Aorta (tissue), 5 donors: ENCODE measurements at places on chromosomes 5 and 9. TPM values are rescaled to one million over a fixed set of nuclear protein-coding genes. Genes with fewer than 3 reads are reported as not detected.

DNA sequence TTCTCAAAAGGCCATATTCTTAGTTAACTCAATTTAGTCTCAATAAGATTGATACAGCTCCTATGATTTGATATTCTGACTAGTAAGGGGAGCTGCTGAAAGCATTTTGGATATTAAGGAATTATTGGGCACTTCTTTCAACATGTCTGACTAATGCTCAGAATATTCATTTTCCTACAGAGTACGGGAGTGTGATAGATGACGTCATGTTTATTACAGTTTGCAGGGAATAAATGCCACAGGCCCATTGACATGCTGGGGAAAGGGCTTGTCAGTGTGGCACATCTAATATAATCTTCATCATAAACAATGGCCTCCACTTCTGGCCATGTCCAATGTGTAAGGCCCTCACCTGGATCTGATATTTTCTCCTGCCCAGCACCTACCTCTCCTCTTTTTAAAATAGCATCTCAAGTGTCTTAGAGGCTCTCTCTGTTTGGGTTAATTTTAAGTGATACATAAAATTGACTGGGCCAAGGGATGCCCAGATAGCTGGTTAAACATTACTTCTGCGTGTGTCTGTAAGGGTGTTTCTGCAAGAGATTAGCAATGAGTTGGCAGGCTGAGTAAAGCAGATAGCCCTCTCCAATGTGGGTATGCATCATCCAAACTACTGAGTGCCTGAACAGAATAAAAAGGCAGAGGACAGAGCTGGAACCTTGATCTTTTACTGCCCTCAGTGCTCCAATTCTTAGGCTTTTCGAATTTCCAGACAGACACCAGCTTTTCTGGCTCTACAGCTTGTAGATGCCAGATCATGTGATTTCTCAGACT is 99.3 kb downstream of the SLC24A2 start:
- H3K36me3 ChIP-seq: no peaks in the 10 kb centered on the region
- no peaks in the 10 kb centered on the region for H3K4me1 ChIP-seq
- no peak for DNase-seq
- no peaks in the 10 kb centered on the region for H3K27me3 ChIP-seq
- H3K4me3 ChIP-seq: no peak overlapping the region
- no peak overlapping the region for H3K27ac ChIP-seq

DNA sequence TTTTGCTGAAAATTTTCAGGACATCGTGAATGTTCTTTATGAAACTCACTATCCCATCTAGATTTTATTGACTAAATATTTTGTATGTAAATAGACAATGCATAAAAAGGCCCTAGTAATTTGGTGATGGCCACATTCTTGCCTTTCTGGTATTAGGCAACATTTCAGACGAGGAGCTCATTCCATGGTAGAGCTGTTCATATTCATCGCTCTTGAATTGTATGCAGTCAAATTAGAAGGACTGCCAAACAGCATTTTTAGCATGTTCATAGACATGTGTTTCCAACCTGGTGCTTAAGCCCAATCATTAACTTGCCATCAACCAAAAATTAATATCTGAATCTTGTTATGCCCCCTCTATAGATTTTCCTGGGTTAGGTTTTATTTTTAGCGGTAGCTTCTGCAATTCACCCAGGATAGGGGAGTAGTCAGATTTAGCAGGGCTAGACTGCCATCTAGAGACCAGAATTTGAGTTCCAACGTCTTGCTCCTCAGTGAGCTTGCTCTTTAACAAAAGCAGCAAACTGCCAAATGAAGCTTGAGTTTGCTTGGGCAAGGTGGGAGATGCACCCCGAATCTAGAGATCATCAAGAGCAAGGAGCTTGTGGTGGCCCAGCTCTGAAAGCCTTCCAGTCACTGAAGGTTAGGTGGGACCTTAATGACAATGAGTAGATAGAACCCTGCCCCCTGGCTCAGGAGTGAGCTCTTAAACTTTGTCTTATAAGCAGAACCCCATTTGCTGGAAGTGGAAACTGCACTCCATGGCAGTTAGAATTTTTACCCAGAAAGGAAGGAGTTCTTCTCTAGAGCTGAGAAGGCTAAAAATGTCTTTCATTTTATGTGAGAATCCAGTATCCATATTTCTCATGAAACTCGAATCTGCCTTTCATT is 456.2 kb downstream of the RASEF start:
- no peak overlapping the region for H3K27ac ChIP-seq
- H3K36me3 ChIP-seq: no peaks in the 10 kb centered on the region
- H3K4me1 ChIP-seq: no peaks in the 10 kb centered on the region
- H3K4me3 ChIP-seq: no peak overlapping the region

- no peaks in the 10 kb centered on the region for H3K36me3 ChIP-seq
- H3K4me1 ChIP-seq: peaks cover 4% of the 10 kb centered on the region
- DNase-seq: no peak
- no peak overlapping the region for H3K4me3 ChIP-seq
- no peaks in the 10 kb centered on the region for H3K27me3 ChIP-seq
These were observed 6.5 kb downstream of the AMACR start for GRCh38 chr5:34001241-34001841.

- H3K36me3 ChIP-seq: no peaks in the 10 kb centered on the region
- H3K4me1 ChIP-seq: no peaks in the 10 kb centered on the region
- H3K27ac ChIP-seq: no peak overlapping the region
- DNase-seq: no peak
- no peak overlapping the region for H3K4me3 ChIP-seq
These were observed 22.6 kb upstream of the EMB start for GRCh38 chr5:50463726-50464125.

DNA sequence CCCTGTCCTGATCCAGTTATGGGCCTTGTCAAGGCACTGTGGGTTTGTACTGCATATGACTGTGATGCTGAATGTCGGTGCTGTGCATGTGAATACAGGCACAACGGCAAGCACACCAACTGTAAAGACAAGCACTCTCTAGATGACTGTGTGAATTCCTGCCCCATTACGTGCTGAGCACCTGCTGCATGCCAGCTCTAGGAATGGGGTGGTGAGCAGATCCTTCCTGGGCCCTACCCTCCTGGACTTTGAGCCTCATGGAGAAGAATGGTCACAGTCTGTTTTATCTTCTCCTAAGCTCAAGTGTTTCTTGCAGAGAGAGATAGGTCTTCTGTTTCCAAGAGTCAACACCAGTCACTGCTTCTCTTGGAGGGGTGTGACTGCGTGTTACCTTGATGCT is 56.0 kb upstream of the RARS1 start:
- DNase-seq: no peak
- no peaks in the 10 kb centered on the region for H3K36me3 ChIP-seq
- no peak overlapping the region for H3K27ac ChIP-seq
- no peaks in the 10 kb centered on the region for H3K4me1 ChIP-seq

GRCh38 chr9:108184009-108184408 is 671.8 kb downstream of the ACTL7B start:
- no peak overlapping the region for H3K27ac ChIP-seq
- no peak for DNase-seq
- no peaks in the 10 kb centered on the region for H3K27me3 ChIP-seq
- H3K36me3 ChIP-seq: no peaks in the 10 kb centered on the region

- no peak overlapping the region for H3K4me3 ChIP-seq
- H3K4me1 ChIP-seq: no peaks in the 10 kb centered on the region
- no peak overlapping the region for H3K27ac ChIP-seq
- no peaks in the 10 kb centered on the region for H3K36me3 ChIP-seq
- DNase-seq: no peak
These were observed 305.2 kb downstream of the EFNA5 start for GRCh38 chr5:107365320-107366109.

DNA sequence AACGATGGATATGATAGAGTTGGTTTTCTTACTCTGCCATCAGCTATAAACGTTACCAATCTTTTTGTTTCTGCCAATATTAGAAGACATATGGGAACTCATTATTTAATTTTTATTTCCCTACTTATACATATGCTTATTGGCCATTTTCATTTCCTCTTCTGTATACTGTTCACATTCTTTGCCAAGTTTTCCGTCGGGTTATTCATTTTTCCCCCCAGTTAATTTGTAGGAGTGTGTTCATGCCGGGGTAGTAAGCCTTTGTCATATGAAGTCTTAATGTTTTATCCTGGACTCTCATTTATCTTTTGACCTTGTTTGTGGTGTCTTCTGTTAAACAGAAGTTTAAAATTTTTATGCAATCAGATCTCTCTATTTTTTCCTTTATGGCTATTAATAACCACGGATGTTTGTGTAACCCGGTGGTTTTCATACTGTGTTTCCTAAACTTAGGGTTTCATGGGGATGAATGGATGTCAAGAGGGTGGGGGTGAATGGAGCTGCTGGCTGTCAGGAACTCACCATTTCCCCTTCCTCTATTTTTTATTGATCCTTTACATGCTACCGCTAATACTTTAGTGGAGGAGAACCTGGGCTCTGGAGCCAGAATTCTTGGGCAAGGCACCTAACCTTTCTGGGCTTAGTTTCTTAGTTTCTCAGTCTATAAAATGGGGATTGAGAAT is 42.5 kb upstream of the PPARGC1B start:
- H3K27ac ChIP-seq: no peak overlapping the region
- H3K4me3 ChIP-seq: no peak overlapping the region
- no peaks in the 10 kb centered on the region for H3K4me1 ChIP-seq
- no peaks in the 10 kb centered on the region for H3K36me3 ChIP-seq
- no peaks in the 10 kb centered on the region for H3K27me3 ChIP-seq

DNA sequence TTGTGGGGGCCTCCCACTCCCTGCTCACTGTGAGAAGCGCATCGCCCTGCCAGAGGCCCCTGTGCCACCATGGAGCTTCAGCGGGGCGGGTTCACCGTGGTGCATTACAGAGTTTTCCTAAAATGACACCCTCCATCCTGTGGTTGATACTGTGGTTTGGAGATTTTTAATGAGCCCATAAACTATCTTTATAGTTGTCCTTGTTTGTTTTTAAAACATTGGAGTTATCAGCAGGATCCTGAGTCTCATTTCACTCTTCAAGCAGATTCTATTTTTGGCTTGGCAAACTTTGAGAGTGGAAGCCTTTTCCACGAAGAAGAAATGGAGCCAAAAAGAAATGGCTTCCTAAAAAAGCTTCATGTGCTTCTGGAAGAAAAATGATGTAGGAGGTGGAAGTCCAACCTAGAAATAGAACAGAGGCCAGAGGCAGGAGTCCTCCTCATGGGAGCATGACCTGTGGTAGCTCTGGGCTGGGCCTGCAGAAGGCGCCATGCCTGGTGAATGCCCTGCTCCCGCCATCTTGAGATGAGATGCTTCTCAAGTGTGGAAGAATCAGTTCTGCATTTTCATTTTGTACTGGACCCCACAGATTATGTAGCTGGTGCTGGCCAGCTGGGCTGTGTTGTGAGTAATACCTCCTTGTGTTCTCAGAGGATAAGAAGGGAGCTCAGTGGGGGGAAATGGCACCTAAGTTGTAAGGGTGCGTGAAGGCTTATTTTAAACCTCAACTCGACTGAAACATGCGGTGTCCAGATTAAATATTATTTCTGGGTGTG is 79.0 kb upstream of the RAI14 start:
- DNase-seq: no peak
- no peaks in the 10 kb centered on the region for H3K4me1 ChIP-seq
- H3K27ac ChIP-seq: no peak overlapping the region
- no peaks in the 10 kb centered on the region for H3K27me3 ChIP-seq
- H3K36me3 ChIP-seq: no peaks in the 10 kb centered on the region
- H3K4me3 ChIP-seq: no peak overlapping the region

- no peak overlapping the region for H3K27ac ChIP-seq
- no peaks in the 10 kb centered on the region for H3K4me1 ChIP-seq
- no peak overlapping the region for H3K4me3 ChIP-seq
These were observed 64.5 kb downstream of the OLFM1 start for GRCh38 chr9:135151757-135152613.

- H3K4me1 ChIP-seq: no peaks in the 10 kb centered on the region
- H3K36me3 ChIP-seq: no peaks in the 10 kb centered on the region
- DNase-seq: no peak
- H3K27ac ChIP-seq: no peak overlapping the region
These were observed 352.3 kb downstream of the SLCO4C1 start for GRCh38 chr5:101943784-101944183.

DNA sequence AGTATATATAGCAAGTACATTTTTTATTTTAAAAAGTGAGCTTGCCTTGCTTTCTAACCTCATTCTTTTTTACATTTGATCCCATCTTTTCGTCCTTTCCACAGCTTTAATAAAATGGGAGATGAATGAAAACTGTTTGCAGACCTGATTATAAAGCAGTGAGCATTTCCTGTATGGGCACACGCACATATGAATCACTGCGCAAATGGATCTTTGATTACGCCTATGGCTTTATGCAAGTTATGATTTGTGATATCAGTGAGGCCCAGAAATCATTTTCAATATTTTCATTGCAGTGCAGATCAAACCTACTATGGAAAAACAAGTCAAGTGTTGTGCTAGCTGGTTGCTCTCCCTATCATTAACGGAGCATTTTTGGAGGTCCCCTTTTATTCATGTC is 1073.0 kb downstream of the MAT2B start:
- H3K36me3 ChIP-seq: no peaks in the 10 kb centered on the region
- DNase-seq: no peak
- H3K27me3 ChIP-seq: no peaks in the 10 kb centered on the region
- no peak overlapping the region for H3K27ac ChIP-seq

DNA sequence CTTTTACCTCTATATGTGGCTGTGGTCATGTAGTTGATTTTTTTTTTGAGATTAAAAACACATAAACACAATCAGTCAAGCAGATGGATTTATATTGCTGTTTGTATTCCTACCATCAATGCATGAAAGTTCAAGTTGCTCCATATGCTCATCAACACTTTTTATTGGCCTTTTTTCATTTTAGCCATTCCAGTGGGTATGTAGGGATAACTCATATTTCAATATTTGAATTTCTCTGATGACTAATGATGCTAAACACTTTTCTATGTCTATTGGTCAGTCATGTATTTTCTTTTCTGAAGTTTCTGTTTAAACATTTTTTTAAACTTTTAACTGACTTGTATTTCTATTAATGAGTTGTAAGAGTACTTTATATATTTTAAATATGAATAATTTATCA is 445.4 kb upstream of the RGMB start:
- H3K4me1 ChIP-seq: no peaks in the 10 kb centered on the region
- H3K27ac ChIP-seq: no peak overlapping the region
- H3K27me3 ChIP-seq: no peaks in the 10 kb centered on the region
- DNase-seq: no peak
- H3K4me3 ChIP-seq: no peak overlapping the region

DNA sequence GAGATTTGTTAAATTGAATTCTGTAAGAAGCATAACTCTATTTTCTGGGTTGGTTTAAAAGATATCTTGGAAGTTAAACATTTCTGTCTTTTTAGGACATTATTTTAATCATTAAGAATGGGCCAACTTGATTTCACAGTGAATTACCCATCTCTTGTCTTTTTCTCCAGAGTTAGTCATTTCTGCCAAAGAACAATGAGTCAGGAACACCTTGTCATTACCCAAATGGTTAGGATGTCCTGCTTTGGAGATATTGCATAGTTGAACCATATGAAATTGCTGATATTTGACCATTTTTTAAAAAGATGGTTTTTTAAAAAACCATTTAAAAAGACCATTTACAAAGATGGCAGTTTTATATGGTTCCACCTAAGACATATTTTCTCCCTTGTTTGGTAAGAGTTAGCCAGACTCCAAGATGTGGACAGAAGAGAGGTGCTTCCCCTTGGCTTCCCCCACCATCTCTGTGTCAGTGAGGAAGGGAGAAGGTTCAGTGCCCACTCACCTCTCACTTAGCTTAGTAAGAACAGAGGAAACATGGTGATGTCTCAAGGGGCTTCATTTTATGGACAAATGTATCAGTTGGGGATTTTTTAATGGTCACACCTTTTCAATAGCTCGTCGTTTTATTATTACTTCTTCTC is 103.0 kb downstream of the PCSK1 start:
- no peak overlapping the region for H3K27ac ChIP-seq
- DNase-seq: no peak
- no peak overlapping the region for H3K4me3 ChIP-seq
- H3K36me3 ChIP-seq: no peaks in the 10 kb centered on the region

The BAAT gene
- total RNA-seq: not detected

The FGF10 gene
- 10.0 TPM for total RNA-seq

The MGAT1 gene
- total RNA-seq: 143 TPM

The MEIKIN gene
- total RNA-seq: 3.4 TPM

The IL5 gene
- not detected for total RNA-seq

The HACD4 gene
- total RNA-seq: 6.8 TPM

The SLC34A3 gene
- not detected for total RNA-seq

The NAA35 gene
- 22.8 TPM for total RNA-seq
